Activated T-cell treated with anti-CD3 and anti-CD28 coated beads for 24 hours (primary cell): ENCODE measurements at places on chromosomes 5 and 9.

GRCh38 chr5:111756581-111757354, at the start of gene NREP:
NREP (minus strand) TSS chr5:111757194; CDS start chr5:111755772, 1,422 bp downstream.
- no peak for DNase-seq

- DNase-seq = no peak
Measured at GRCh38 chr5:118479285-118479684, 509.1 kb downstream of the DTWD2 start.

- DNase-seq = no peak
Measured at GRCh38 chr9:28272127-28272526, 698.8 kb upstream of the C9orf72 start.

DNA sequence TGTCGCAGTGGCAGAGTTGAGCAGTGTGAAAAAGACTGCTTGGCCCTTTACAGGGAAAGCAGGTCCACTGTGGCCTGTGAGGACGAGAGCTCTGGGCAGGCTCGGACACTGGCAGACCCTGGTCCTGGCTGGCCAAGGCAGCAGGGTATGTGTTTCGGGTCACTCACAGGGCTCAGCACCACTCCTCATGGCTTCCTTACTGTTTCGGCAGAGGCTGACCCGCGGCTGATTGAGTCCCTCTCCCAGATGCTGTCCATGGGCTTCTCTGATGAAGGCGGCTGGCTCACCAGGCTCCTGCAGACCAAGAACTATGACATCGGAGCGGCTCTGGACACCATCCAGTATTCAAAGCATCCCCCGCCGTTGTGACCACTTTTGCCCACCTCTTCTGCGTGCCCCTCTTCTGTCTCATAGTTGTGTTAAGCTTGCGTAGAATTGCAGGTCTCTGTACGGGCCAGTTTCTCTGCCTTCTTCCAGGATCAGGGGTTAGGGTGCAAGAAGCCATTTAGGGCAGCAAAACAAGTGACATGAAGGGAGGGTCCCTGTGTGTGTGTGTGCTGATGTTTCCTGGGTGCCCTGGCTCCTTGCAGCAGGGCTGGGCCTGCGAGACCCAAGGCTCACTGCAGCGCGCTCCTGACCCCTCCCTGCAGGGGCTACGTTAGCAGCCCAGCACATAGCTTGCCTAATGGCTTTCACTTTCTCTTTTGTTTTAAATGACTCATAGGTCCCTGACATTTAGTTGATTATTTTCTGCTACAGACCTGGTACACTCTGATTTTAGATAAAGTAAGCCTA, 15.7 kb downstream of the SQSTM1 start:
- no peak for DNase-seq

- DNase-seq = no peak
Measured at GRCh38 chr5:17813214-17813613, 179.0 kb downstream of the TAF11L14 start.

DNA sequence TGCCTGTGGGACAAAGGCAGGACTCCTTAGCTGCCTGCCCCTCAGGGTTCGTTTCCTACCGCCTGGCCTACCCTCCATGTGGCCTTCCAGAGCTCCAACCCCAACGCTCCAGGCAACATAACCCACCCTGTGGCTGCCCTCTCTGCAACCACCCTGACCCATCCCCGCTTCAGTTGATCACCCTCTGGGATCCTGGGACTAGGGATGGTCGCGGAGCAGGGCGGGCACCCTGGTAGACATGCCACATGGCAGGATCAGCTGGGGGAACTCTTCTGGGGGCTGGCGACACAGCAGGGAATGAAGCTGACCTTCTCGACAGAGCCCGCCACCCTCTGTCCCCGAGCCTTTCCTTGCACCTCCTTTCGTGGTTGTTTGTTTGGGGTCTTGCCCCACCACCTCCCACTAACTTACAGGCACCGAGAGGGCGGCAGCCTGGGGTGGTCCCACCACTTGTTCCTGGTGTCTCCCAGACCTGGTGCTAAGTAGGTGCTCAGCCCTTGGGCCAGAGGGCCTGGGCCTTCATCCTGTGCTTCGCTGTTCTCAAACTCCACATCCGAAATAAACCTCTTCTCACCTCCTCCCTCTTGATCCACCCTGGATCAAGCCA, 243.1 kb downstream of the PBX3 start:
- no peak for DNase-seq
